Islet precursor cell (in vitro differentiated cells): ENCODE measurements at places on chromosomes 6 and 20.

DNA sequence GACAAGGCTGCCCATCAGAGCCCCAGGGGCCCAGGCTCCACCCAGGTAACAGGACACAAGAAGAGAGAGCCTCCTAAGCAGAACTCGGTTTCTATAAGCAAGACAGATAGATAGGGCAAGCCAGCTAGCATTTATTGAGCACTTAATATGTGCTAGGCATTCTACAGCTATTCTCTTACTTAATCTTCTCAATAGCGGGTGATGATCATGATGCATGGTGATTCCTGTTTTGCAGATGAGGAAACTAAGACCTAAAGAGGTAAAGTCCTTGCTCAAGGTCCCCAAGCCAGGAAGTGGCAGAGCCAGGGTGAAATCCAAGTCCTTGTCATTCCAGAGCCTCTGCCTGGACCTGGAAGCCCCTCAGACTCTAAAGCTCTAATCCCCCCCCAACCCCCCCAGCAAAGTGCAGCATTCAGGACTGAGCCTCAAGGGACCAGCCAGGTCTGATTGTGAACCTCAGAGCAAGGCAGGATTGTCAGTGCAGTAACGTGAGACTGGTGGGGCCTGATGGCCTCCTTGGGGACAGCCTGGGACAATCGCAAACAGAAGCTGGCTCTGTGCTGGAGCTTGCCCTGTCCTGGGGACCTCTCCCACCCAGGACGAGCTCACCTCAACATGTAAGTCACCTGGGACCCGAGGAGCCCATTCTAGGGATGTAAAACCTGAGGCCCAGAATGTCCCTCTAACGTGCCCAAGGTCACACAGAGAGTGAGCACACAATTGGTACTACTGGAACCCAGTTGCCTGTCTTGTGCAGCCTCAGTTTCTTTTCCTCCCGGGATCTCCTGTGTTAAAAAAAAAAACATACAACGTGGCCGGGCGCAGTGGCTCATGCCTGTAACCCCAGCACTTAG is 48.4 kb upstream of the PTGIS start:
- no peak for DNase-seq

DNA sequence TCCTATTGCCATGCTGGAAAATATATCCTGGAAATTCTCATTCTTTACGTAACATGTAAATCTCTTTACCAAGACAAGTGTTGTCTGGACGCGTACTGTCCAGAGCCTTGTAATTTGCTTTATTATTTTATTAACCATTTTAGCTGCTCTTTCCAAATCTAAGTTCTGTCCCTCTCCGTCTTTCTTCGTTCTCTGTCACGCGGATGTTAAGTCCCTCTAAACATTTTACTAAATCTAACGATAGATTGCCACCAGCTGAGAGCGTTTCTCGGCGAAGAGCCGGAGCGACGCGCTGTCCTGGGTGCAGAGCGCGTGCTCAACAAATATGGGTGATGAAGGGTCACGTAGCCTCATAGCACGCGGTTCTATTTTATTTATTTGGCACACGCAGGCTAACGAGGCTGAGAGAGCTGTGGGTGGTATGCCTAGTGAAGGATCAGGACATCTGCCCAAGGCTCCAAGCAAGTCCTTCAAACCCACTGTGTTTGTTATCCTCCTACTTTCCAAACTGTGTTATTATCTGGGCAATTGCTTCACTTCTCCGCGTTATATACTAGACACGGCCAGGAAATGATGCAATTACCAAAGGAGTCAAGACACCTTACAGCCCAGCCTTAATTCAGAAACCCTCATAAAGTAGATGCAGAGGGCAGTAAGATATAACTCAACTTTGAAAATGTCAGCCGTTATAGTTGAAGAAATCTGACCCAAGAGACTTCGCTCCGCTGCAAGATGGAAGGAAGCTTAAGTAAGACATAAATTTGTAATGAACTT is 10.0 kb upstream of the NCOA7 start:
- peak; percentile 63 for DNase-seq

GRCh38 chr6:11381801-11382513 is 149.5 kb upstream of the NEDD9 start:
- no peak for DNase-seq

GRCh38 chr6:119147101-119148053 is 68.9 kb upstream of the FAM184A start:
- DNase-seq = peak; percentile 93

DNA sequence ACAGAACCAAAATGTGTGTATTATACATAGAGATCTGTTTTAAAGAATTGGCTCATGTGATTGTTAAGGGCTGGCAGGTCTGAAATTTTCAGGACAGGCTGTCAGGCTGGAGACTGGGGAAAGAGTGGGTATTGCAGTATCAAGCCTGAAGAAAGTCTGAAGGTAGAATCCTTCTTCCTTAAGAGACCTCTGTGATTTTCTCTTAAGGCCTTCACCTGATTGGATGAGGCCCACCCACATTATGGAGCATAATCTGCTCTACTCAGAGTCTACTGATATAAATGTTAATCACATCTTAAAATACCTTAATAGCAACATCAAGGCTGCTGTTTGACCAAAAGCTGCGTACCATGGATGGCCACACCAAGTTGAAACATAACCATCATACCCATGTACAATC is 43.4 kb upstream of the HINT3 start:
- no peak for DNase-seq

DNA sequence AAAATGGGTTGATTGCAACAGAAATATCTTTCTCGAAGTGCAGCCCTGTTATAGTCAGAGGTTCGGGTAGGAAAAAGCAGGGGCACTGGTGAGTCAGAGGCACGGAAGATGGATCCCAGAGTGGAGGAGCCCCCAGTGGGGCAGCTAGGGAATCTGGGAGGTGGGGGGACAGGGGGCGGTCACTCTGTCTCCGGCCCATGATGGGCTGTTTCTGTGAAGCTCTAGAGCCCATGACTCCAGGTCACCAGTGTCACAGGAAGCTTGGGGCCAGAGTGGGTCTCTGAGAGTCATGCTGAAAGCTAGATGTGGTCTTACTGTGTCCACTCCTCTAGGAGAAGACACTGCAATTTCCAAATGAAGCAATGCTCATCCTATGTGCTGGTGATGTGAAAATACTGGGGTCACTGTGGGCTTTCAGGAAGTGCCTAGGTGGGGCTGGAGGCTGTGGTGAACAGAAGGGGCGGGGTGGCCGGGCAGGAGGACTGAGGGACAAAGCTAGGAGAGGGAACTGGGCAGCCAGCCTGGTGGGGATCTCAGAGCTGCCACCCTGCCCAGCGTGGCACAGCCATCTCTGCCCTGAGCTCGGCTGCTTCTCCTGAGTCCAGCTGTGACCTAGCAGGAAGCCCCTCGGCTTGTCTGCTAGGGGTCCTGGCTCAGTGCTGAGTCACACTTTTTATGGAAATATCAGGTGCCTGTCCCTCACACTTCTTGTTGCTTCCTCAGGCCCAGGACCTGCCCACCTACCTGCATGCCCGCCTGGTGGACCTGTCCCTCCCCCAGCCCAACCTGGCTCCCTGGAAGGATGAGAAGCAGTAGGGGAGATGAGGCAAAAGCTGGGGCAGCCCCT is 54.2 kb downstream of the IRF4 start:
- DNase-seq = peak; percentile 39

- peak; percentile 49 for DNase-seq
These were observed 110.2 kb upstream of the RPS6KA2 start for GRCh38 chr6:166737261-166737660.

DNA sequence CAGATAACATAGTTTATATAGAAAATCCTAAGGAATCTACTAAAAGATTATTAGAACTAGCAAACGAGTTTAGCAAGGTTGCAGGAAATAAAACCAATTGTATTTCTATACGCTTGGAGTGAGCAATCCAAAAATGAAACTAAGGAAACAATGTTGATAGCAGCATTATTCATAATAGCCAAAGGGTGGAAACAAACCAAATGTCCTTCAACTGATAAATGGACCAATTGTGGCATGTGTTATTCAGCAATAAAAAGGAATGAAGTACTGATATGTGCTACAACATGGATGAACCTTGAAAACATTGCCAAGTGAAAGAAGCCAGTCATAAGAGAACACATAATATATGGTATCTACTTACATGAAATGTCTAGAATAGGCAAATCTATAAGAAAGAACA is 101.0 kb upstream of the VSTM2L start:
- DNase-seq = no peak

GRCh38 chr20:5687884-5688283 is 62.3 kb upstream of the SHLD1 start:
- no peak for DNase-seq
